Activated naive CD8-positive, alpha-beta T cell treated with anti-CD3 and anti-CD28 coated beads, Interleukin-2, amount 50 U/mL, for 16 hours (primary cell): ENCODE measurements at places on chromosomes 2 and 18.

GRCh38 chr2:179751163-179751809 lies 110.1 kb downstream of the ZNF385B start:
- DNase-seq = no peak

DNA sequence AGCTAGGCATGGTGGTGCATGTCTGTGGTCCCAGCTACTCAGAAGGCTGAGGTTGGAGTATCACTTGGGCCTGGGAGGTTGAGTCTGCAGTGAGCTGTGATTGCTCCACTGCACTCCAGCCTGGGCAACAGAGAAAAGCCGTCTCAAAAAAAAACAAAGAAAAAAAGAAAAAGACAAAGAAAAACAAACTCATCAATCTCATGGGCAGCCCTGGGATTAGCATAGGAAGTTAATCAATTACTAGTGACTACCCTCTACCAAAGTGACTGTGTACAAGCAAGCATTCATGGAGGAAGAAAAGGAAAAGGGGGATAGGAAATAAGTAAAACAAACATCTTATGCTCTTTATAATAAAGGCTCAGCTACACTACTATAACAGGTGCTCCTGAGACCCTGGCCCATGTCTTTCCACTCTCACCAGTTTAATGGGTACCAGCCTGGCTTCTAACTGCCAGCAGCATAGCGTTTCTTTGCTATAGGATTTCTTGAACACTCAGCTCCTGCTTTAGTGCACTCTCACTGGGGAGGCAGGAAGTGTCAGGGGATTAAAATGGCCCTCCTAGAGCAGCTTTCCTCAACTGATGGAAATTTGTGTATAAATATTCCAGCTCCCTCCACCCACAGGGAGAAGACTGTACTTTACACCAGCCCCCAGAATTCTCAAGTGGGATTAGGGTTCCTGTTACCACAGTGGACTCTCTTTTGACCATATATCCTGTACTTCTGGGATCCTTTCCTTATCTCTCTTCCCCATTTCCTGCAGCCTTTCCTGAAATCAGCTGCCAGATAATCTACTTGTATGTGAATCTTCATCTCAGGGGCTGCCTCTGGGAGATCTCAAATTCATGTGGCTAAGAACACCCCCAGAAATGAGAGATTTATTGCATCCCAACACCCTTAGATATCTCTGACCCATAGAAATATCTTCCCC lies 91.3 kb upstream of the GLS start:
- DNase-seq = no peak

- no peak for DNase-seq
Measured at GRCh38 chr2:64259312-64259711, 115.1 kb upstream of the PELI1 start.

- DNase-seq = no peak
Measured at GRCh38 chr2:54894467-54894866, 155.8 kb downstream of the RTN4 start.

DNA sequence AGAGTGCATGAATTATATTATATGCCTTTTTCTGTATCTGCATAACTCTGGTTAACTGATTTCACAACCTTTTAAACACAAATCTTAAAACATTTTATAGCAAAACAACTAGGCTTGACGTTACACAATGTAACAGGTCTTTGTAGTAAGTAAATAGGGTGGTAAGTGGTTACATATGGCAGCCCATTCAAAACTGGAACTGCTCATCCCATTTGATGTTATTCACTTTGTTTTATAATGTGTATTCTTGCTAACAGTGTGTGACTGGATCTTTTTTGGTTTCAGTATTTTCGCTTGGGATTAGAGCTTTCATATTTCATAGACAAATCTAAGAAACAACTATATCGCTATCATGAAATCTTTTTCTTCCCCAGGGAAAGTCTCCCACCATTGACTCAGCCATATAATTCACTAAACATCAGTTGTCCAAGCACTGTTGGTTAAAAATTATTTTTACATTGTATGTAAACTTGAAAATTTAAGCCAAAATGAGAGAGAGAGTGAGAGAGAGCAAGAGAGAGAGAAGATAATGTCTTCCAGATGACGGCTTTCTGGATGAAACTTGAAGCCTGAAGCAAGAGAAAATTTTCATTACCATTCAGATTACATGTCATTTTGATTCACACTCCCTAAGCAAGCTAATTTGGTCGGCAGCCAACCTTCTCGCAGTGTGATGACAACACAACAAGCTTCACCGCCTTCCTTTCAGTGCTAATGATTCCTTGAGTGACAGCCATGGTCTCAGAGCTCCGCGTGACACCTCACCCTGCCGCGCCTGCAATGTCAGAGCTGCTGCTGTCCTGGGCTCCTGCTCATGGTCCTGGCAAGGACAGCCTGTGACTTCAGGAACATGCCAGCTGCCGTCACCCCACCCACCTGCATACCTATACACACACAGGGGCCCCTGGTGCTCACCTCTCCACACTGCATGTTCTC lies 946.9 kb upstream of the SOX11 start:
- no peak for DNase-seq

DNA sequence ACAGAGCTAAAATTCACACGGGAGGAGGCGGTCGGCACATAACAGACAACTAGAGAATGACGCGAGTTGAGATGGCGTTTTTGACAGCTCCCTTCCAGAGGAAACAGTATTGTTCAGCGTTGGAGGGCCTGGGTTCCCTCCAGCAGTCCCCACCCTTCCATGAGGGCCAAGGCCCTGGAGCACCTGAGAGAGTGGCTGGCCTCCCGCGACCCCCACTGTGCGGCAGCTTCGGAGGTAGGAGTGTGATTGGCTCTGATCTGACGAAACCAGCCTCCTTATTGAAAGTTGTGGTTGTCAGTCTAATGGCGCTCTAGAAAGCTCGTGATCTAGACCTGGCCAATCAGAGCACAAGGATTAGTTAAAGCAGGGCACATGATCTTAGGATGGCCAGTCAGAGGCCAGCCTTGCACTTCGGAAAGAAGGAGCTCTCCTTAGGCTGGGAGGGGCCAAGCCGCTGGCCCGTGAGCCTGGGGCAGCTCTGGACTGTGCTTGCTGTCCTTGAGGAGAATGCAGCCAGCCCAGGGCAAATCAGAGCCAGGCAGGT lies 104.5 kb upstream of the CELF4 start:
- no peak for DNase-seq

- DNase-seq = no peak
Measured at GRCh38 chr2:177338177-177338721, 54.3 kb upstream of the AGPS start.

- DNase-seq = no peak
Measured at GRCh38 chr2:240293557-240294461, 141.7 kb upstream of the GPC1 start.

- no peak for DNase-seq
Measured at GRCh38 chr2:20113986-20114938, 62.8 kb upstream of the LAPTM4A start.

DNA sequence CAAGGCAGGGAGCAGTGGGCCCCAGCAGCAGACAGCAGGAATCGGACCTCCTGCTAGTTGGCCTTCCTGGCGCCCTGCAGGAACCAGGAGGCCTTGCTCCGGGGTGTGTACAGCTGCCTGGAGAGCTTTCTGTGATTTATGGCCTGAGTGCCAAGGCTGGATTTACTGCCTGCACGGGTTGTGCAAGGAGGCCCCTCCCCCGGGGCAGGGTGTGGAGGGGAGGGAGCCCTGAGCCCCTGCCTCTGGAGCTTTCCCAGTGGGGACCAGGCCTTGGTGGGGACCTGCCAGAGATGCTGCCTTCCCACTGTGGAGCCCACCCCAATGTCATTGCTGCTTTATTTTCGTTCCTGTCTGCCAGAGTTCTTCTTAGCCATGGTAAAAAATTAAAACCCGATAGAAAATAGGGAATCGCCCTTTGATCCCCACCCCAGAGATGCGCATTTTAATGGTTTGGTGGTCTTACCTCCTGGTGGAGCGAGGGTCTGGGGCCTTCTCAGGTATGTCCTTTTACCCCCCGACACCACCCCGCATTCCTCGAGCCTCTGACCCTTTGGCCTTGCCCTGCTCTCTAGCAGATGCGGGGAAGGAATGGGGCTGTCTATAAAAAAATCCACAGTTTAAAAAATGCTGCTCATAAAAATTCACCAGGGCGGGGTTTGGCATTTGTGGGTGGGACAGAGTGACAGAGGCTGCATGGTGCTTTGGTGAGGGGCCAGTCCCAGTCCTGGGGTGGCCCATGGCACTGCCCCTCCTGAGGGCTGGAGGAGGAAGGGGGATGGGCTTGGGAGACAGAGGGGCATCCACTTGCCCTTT lies 6.9 kb upstream of the RALB start:
- DNase-seq = no peak

GRCh38 chr2:214465363-214466146 lies 54.7 kb downstream of the VWC2L start:
- no peak for DNase-seq

- DNase-seq = no peak
Measured at GRCh38 chr18:54616220-54616848, 25.3 kb downstream of the DYNAP start.

DNA sequence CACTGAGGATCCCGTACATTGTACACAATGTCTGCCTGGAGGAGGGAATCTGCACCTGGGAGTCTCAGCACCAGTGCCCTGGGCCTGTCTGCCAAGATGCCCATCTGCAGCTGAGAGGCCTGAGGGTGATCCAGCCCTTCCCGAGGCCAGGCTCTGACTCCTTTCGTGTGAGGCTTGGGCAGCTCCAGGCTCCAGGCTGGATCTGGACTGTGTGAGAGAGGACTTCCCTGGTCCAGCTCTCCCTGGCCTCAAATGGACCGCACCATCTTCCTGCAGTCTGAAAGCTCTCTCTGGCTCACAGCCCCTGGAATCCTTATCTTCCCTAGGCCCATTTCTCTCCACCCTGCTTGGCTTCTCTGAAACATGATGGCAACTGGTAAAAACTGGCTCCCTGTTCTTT lies 324.6 kb downstream of the DYSF start:
- no peak for DNase-seq

GRCh38 chr2:113376913-113377445 lies 60.5 kb upstream of the ZNG1B start:
- no peak for DNase-seq

GRCh38 chr2:240785424-240786335 lies 34.3 kb downstream of the KIF1A start:
- DNase-seq = no peak

- no peak for DNase-seq
Measured at GRCh38 chr2:2825516-2826208, 494.6 kb upstream of the MYT1L start.

GRCh38 chr2:138475277-138475776 lies 26.2 kb upstream of the SPOPL start:
- DNase-seq = no peak

DNA sequence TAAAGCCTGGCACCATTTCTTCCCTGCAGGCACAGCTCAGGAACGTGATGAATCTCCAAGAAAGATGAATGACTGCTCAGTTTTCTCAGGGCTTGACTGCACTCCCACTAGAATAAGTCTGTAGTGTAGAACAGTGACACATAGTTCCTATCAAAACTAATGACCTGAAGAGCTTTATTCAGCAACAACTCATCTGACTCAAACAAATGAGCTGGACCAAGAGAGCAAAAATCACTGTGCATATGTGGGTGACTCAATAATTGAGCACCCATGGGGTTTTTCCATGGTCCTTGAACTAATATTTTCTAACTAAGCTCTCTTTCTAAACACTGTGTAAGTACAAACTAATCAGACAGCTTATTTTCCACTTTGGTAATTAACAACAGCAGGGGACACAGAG lies 61.1 kb upstream of the XDH start:
- DNase-seq = no peak

DNA sequence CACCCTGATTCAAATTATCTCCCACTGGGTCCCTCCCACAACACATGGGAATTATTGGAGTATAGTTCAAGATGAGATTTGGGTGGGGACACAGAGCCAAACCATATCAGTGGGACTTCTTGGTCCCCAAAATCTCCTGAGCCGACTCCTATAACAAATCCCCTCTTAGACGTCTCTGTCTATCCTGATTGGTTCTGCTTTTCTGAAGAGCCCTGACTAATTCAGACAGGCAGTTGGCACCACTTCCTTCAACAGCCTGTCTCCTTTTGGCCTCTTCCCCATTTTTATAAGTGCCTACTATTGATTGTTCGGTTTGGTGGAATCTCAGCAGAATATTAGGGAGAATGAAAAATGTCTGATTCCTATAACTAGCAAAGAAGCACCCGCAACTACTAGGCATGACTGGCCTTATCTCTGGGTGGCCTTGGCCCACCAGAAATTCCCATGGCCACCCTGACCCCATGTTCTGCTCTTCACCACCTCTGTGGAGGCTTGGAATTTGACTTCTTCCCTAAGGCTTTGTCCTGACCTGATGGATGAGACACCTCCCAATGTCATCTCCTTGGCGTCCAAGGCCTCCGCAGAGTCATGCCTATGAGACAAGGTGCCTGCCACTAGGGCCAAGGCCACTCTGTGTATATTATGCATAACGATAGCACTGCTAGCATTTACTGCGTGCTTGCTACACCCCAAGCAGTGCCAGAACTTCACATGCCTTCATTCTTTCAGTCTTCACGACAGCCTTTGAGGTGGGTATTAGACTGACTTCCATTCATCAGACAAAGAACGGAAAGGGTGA lies 218.9 kb upstream of the COPS8 start:
- no peak for DNase-seq

DNA sequence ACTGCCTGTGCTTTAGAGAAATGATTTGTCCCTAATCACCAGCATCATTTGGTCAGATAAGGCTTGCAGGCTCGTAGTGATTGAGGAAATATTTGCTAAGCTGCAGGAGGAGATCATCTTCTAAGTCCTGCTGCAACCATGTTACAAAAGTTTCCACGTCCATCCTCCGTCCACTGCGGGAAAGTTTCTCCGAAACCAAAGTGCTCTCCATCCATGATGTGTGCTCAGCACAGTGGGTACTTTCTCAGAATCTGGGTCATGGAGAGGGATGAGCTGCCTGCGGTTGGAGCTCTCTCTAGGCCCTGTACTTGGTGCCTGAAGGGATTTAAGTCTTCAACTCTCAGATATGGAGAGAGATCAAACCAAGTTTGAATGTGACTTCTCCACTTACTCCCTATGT lies 39.3 kb downstream of the IL1RL2 start:
- no peak for DNase-seq

- DNase-seq = no peak
Measured at GRCh38 chr2:217852555-217853211, 150.1 kb downstream of the TNS1 start.

DNA sequence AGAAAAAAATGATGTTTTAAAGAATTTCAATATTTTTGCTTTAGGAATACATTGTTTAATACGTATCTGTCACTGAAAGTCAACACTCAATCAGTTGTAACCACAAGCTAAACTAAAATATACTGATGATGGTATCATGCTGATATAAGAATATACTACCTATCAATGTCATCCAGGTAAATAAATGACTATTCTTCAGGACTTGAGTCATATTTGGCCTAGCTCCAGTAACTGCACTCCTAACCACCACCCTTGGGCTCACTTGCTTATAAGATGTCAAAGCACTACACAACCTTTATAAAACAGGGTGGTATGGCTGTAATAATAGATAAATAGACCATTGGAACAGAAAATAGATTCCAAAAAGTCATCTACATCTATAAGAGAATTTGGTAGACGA lies 48.8 kb downstream of the RND3 start:
- DNase-seq = no peak

DNA sequence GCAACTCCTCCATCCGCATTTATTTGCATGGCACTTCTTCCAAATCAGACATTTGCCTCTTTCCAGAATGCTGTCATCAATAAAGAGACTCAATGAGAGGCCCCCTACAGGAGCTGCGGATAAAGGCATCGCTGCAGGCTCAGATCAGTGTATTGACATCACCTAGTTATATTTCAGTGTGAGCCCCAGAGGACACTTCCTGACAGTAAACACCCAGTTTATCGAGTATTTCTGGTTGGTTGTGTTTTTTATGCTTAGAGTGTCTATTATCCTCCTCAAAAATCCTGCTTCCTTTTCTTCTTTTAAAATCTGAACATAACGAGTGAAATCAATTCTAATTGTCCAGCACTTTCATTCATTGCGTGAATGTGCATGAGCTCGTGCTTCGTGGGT lies 38.8 kb downstream of the NRP2 start:
- no peak for DNase-seq
